ENCODE measurements at places on chromosomes 13 and 19.
A peak's percentile ranks its signal among the peaks of the same experiment; 100 is the strongest.

- no peak for DNase-seq
Observed at GRCh38 chr13:68666774-68667397, 1436.8 kb upstream of the PCDH9 start.

GRCh38 chr19:12137221-12137940 lies 2.8 kb downstream of the ZNF20 start:
- no peak for DNase-seq

GRCh38 chr13:53885997-53886396 lies 857.4 kb downstream of the OLFM4 start:
- no peak for DNase-seq

DNA sequence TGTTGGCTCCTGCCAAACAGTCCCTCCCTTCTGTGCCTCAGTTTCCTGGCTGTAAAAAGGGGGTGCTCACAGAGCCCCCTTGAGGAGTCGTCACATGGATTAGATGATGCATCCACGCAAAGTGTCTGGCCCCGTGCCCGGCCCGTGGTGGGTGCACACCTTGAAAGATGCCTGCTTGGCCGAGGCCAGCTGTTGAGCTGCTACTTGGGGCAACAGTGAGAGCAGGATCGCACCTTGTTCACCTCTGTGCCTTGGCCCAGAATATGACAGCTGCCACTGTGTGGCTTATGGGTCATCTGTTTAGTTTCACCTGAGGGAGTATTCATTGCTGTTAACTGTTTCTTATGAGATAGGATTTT lies 17.7 kb downstream of the CRTC1 start:
- DNase-seq, result no peak

- no peak for DNase-seq
Observed at GRCh38 chr13:102152790-102153189, 249.1 kb downstream of the FGF14 start.

- DNase-seq, result no peak
Observed at GRCh38 chr19:44879309-44880065, 11.6 kb upstream of the TOMM40 start.

DNA sequence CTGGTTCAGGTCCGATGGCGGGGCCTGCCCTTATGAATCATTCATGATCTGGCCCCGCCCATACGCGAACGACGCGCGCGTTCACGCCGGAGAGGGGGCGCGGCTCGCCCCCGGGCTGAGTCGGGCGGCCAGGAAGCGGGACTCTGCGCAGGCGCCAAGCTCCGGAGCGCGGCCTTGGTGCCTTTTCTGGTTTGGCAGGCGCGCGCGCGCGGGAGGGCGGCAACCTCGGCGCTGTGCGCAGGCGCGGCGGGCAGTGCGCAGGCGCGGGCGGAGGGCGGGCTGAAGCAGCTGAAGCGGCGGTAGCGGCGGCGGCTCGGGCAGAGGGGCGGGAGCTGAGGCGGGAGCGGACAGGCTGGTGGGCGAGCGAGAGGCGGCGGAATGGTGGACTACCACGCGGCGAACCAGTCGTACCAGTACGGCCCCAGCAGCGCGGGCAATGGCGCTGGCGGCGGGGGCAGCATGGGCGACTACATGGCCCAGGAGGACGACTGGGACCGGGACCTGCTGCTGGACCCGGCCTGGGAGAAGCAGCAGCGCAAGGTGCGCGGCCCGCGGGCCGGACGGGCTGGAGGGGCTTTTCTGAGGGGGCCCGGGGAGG lies at the start of gene ACTN4:
TSS of gene ACTN4 (plus strand) at position 282 of the 598 bp plus-strand sequence. CDS start at position 379, 97 bp downstream.
- DNase-seq, result peak; percentile 99

- DNase-seq, result no peak
Observed at GRCh38 chr19:50924586-50924985, 13.4 kb upstream of the KLK4 start.

- no peak for DNase-seq
Observed at GRCh38 chr13:29693275-29693945, 97.9 kb upstream of the SLC7A1 start.

GRCh38 chr13:113119166-113119821 lies 3.3 kb upstream of the F10 start:
- no peak for DNase-seq

GRCh38 chr19:9406798-9407352 lies 28.5 kb downstream of the ZNF266 start:
- DNase-seq, result peak; percentile 93

- no peak for DNase-seq
Observed at GRCh38 chr13:98643479-98643878, 66.6 kb upstream of the STK24 start.

- DNase-seq, result no peak
Observed at GRCh38 chr13:113147206-113147605, 11.2 kb upstream of the PROZ start.

GRCh38 chr13:71677124-71677523 lies 189.9 kb downstream of the DACH1 start:
- DNase-seq, result no peak

DNA sequence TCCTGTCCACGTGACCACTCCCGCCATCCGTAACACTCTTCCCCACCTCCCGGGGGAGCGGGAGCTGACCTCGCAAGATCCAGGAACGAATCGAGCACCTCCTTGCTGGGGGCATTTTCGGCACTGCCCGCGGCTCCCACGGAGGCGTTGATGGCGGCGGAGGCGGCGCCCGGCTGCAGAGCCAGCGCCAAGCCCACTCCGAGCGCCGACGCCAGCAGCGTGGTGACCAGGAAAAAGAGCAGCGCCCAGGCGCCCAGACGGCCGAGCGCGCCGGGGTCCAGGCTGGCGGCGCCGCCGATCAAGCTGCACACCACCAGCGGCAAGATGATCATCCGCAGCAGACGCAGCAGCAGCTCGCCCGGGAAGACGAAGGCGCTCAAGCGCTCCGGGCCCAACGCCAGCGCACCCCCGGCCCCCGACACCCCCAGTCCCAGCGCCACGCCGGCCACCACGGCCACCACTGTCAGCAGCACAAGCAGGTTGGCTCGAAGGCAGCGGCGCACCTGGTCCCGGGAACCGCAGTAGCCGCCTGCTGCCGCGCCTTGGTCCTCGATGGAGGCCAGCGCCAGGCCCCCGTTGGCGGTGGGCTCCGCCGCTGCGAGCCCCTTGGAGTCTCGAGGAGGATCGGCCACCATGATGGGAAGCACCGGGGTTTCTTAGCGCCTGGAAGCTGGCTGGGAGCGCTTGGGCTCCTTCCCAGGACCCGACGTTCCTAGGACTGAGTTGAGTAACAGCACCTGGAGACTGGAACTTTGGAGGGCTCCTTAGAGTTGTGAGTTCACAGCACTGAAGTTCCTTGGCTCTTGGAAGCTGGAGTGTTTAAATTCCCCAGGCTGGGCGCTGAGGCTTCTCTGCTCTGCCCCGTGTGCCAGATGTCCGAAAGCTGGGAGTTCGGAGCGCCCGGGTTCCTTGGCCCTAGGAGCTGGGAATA lies 798 bp downstream of the SLC1A5 start:
- peak; percentile 79 for DNase-seq

GRCh38 chr13:36219883-36220282 lies 5.5 kb upstream of the SOHLH2 start:
- no peak for DNase-seq

DNA sequence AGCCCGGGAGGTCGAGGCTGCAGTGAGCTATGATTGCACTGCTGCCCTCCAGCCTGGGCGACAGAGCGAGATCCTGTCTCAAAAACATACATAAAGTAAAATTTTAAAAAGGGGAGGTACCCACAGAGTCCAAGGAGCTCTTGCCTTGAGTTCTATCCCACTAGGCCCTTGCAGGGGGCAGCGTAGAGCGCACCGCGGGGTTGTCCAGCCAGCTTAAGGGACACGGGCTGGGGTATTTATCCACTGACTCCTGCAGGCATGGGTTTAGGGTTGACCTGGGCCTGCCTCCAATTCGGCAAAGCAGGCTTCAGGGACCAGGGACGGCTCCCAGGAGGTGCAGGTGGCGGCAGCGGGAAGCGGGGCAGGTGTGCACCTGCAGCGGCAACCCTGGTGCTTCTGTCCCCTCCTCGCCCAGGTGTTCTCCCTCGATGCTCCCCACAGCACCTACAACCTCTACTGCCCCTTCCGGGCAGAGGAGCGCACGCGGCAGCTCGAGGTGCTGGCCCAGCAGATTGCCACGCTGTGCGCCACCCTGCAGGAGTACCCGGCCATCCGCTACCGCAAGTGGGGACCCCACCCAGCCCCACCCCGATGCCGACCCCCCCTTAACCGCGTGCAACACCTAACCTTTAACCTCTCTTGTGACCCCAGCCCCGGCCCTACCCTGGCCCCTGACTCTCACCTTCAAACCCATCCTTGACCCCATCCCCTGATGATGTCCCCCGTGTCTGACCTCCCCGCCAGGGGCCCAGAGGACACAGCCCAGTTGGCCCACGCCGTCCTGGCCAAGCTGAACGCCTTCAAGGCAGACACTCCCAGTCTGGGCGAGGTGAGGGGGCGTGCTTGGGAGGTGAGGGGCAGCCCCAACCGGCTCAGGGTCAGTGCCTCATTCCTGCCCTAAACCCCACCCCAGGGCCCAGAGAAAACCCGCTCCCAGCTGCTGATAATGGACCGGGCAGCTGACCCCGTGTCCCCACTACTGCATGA lies 4.7 kb downstream of the STXBP2 start:
- DNase-seq, result no peak

DNA sequence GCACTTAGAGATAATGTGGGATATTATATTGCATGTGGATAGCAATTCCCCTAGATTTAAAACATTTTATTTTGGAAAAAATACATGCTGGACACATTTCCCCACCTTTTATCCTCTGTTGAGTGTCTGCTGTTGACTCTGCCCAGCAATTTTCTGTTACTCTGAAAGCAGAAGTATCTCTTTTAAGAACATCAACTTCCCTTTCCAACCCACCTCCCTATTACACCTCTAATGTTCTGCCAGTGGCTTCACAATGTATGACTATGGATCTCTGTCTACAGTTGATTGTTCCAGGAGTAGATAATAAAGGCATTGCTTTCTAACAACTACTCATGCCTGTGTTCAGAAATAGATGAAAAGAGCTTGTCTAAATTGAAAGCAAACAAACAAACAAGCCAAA lies 754.8 kb upstream of the SLITRK6 start:
- DNase-seq, result no peak

DNA sequence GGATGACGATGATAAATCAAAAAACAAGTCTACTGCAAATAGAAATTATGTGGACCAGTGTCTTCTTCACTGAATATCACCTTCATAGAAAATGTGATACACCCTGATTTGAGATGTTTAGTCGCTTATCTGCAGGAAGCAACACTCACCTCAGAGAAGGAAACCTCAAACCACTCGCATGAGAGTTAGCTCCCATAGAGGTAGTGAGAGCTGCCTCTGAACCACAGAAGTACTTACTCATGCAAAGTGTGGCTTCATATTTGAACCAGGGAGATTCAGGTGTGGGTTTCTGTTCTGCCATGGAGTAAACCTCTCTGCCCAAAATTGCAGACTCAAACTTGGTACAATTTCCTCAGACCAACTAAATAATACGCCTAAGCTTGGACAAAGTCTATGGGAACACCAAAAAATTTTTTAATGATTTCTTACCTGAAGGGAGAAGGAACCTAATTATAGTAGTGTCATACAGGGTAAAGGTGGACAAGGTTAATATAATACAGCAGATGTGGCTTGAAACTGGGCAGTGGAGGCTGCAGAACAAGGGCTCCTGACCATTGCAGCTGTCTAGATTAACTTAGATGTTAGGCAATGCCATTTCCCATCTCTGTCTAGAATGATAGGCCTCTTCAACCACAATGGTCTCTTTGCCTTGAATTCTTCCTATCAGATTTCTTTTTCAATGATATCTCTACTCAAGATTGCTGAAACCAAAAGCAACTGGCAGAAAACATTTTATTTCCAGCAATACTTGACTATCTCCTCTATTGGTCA lies 29.6 kb upstream of the RCBTB2 start:
- DNase-seq, result no peak

- no peak for DNase-seq
Observed at GRCh38 chr13:43428545-43429296, 358.1 kb downstream of the ENOX1 start.

DNA sequence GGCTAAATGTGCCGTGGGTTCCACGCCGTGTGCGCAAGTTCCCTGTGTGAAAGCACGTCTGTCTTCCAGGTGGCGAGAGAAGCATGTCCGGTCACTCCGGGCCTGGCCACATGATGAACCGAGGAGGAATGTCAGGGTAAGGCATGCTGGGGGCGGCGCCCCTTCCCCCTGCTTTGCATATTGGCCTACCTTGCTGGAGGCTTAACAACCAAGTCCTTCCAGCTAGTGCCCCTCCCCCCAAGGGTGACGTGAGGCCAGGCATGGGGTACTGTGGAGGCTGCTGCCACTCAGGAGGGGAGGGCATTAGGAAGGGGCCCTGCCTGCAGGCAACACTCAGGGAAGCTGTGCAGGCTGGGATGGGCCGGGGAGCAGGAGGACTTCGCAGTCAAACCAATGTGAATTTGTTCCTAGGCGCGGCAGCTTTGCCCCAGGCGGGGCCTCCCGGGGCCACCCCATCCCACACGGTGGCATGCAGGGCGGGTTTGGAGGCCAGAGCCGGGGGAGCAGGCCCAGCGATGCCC lies 12.5 kb downstream of the MICOS13 start:
- no peak for DNase-seq

- DNase-seq, result no peak
Observed at GRCh38 chr19:19292607-19293006, 19.5 kb upstream of the TM6SF2 start.

DNA sequence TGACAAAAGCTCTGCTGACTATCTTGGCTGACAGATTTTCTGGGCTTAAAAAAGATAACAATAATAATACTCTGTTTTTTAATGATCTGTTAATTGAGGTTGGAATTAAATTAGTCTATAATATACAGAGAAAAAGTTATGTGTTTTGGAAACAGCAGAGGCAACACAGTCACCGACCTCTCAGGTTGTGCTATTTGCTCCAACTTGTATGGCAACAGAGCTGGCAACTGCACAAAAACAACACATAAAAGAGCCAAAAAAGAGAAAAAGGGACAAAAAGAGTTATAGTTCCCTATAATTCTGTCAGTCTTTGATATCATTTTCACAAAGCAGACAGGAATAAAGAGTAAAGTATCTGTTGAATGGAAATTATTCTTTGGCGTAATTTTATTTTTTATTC lies 102.3 kb upstream of the POSTN start:
- DNase-seq, result no peak

- DNase-seq, result no peak
Observed at GRCh38 chr19:29840066-29840950, 28.5 kb downstream of the CCNE1 start.

DNA sequence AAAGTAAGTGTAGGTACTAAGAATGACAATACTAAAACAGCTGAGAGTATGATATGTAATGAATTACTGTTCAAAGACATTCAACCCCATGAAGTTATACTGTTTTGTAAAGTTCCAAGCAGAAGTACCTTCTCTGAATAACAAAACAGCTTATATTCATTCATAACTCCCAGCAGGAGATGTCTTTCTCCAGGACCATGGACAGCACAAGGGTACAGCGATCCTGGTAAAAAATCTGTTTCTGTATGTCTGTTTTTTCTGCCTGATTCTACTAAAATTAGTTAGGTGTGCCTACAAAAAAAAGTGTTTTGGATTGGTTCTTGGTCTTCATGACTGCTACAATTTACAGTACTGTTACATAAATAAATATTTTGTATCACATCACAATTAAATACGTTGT lies 172.5 kb upstream of the SLITRK5 start:
- peak; percentile 12 for DNase-seq

DNA sequence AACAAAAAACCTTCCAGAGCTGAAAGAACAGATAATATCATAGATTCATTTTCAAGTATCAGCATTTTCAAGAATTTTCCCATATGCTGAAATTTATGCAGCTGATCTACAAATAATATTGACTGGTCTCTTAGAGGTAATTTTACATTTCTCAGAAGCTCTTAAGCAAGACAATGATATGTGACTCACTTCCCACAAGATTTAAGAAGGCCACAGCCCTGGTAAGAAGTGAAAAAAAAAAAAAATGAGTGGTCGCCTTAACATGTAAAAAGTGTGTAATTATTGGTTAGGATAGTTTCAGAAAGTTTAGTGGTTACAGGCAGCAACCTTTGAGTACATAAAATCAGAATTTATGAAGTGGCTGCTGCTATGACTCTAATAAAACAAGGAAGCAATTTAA lies 54.5 kb downstream of the NUFIP1 start:
- peak; percentile 45 for DNase-seq
